ENCODE measurements at places on chromosomes 11 and 22.

GRCh38 chr22:20133930-20134549 is 2.4 kb downstream of the ZDHHC8 start:
- no peak for DNase-seq

DNA sequence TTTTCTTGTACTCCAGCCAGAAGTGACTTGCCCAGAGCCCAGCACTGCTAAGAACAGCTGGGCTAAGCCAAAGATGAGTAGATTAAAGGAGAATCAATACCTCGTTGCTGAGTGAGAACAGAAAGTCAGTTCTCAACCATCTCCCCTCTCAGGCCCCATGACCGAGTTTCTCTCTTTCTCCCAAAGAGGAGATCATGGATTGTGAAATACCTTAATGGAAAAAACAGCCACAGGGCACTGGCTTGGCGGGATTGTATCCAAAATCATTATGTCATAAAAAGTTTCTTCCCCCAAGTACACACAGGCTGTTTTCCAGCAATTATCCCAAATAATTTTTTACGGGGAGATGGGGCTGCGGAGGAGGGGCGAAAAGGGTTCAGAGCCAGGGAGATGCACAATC is 111.8 kb upstream of the TMEM45B start:
- DNase-seq, result no peak

GRCh38 chr11:48041877-48042695 is 61.7 kb downstream of the PTPRJ start:
- no peak for DNase-seq

DNA sequence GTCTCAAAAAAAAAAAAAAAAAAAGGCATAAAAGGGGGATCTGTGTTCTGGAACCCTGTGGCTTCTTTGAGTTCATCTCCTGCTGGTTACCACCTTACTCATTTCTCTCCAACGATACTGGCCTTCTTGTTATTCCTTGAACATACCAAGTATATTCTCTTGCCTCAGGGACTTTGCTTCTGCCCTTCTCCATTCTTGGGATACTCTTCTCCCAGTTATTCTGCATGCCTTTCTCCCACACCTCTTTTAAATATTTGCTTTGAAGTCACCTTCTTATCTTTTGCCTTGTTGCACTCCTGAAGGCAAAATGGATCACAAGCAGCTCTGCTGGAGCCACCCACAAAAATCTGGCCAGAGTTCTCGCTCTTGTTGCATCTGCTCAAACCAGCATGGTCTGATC is 76.0 kb upstream of the RRM1 start:
- DNase-seq, result no peak

DNA sequence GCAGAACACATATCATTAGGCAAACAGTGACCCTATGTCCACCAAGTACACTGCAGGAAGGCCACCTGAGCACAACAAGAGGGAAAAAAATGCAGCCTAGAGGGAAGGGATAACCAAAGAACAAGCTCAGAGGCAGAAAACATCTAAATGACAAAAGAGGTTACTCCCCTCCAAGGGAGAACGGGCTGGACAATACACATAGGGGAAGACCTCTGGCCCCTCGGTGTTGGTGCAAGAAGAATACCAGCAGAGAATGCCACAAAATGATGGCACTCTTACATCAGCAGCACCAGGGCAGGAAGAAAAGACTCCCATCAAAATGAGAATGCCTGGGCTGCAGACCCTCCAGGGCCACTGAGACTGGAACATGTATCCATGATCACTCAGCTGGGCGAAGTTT is 66.6 kb upstream of the OPCML start:
- no peak for DNase-seq

DNA sequence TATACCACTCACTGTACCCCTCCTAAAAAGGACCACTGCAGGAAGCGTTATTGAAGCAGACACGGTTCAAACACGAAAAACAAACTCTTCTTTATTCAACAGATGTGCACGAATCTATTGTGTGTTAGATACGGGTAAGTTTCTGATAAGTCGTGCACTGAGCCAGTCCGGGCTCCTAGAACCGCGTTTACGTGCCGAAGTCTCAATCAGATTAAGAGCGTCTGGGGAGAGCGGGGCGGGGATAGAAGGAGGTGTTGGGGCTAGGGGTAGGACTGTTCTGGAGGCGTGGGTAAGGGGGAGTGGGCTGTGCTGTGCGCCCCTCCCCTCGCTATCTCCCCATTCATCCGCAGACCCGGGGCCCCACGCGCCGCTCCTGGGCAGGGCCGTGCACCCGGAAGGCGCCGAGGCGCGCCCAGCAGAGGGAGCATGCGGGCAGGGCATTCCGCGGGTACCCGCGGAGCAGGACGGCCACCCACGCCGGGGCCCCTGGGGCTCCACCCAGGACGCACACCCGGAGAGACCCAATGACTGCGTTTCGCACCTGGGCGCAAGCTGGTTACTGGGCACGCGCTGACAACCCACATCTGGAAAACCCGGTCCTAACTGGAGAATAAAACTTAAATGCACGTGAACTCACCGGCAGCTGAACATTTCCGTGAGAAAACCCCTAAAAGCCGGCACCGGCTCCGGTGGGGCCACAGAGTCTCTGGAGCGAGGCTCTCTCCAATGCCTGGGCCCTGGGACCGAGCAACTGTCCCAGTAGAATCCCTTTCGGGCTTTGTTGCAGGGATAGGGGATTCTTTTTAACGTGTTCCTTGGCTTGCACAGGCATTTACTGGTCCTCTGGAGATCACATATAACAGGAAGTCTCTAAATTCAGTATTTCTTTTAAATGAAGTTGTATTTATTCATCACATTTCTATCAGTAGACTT is 40.6 kb downstream of the WEE1 start:
- DNase-seq, result peak; percentile 83

GRCh38 chr22:49586244-49586748 is 241.4 kb downstream of the BRD1 start:
- no peak for DNase-seq

DNA sequence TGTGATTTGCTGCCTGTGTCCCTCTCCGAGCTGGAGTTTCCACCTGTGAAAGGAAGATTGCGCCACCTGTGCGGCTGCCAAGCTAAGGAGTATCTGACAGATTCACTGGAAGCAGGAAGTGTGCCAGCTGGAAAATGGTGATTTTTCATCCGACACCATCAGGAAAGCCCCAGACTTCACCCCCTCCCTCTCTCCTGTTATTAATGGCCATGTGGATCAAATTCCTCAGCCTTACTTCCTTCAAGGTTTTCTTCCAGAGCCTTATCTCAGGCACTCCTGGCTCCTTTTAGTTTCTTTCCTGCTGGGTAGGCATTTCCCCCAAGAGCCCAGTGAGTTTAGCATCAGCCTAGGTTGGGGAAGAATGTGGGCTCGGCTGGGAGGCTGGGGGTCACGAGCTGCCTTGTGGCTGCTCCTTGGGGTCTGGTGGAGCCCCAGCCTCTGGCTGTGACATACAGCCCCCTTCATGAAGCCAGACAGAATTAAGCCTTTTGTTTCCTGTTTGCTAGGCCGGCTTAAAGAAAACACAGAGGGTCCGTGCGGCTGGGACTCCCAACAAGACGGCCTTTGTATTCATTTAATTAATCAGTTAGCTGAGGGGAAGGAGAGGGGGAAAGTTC is 37.1 kb downstream of the PKNOX2 start:
- no peak for DNase-seq

DNA sequence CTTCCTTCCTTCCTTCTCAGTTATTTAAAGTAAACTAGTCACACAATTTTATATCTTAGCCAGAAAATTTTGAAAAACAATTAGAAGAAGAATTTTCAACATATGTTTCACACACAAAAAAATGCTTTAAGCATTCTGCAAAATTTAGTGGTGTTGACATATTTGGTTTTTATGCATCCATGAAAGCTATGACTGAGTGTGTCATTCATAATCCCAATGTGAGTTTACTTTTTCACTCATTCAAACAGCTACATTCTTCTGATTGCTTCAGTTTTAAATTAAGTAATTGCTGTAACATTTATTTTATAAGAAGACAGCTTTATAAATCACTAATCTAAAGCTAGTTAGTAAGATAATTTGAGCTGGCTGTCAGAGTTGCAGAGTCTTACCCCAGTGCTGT is 453.5 kb downstream of the LRRC4C start:
- DNase-seq, result no peak

DNA sequence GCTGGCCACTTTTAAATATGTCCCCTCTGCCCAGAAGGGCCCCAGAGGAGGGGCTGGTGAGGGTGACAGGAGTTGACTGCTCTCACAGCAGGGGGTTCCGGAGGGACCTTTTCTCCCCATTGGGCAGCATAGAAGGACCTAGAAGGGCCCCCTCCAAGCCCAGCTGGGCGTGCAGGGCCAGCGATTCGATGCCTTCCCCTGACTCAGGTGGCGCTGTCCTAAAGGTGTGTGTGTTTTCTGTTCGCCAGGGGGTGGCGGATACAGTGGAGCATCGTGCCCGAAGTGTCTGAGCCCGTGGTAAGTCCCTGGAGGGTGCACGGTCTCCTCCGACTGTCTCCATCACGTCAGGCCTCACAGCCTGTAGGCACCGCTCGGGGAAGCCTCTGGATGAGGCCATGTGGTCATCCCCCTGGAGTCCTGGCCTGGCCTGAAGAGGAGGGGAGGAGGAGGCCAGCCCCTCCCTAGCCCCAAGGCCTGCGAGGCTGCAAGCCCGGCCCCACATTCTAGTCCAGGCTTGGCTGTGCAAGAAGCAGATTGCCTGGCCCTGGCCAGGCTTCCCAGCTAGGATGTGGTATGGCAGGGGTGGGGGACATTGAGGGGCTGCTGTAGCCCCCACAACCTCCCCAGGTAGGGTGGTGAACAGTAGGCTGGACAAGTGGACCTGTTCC is 46.5 kb downstream of the GRAMD4 start:
- DNase-seq, result no peak

DNA sequence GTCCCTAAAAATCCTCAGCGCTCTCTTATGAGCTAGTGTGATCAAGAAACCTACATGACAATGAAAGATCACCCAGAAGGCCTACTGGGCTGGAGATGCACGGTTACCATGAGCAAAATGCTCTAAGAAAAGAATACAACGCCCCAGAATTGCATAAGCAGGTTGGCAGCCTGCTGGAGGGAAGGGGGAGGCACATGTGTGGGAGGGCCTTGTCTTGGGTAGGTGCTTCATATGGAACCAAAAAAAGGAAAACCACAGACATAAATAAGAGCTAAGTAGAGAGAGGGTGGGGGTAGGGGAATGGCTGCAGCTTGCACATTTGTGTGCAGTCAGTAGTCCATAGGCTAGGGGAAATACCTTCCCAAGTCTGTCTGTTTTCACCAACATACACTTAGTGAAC is 2.8 kb downstream of the SIAE start:
- peak; percentile 70 for DNase-seq

DNA sequence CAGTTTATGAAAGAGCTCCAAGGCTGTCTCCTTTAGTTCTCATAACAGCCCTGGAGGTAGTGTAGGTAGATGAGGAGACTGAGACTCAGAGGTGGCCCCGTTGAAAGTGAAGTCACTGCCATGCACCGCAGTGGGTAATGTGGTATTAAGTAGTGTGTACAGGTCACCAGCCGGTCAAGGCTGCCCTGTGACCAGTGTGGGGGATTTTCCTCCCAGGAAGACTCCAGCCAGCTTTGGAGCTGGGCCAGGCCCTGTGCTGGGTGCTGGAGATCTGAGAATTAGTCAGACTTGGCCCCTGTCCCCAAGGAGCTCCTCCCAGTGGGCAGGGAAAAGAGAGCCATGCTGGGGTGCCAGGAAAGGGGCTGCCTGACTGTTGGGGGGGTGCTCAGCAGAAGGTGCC is 5.3 kb downstream of the OMP start:
- DNase-seq, result no peak

DNA sequence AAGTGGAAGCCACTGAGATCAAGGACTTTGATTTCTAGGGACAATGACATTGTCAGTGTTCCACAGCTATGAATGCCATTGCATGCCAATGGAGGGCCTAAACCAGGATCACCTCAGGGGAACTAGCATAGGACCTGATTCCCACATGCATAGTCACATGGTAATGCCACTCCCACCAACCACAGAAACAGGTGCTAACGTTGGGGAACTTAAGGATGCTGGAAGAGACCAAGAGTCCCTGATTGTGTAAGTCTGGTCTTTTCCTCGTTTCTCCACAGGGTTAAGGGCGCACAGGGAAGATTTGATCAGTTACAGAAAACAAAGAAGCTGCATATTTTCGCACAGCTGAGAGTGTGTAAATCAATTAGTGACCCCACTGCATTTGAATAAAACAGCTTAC is 59.4 kb upstream of the CD44 start:
- DNase-seq, result no peak

GRCh38 chr11:117620086-117620485 is 176.9 kb downstream of the DSCAML1 start:
- DNase-seq, result peak; percentile 58

- no peak for DNase-seq
These were observed 28.9 kb downstream of the CARD18 start for GRCh38 chr11:105110688-105111030.

DNA sequence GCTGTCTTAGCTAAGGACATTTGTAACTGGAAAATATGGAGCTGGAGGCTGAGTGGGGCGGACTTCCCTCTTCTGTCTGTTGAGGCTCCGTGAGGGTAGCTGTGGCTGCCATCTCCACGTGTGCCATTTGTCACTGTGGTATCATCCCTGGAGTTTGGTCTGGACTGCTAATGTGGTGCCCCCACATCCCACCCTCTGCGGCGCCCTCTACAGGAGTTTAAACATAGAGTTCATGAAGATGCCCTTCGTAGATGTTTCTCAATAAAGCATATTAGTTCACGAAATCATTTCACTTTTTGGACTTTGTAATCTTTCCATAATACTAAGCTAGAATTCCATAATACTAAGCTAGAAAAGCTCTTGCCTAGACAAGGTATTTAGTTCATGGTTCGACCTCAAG is 52.4 kb downstream of the TECTA start:
- no peak for DNase-seq

DNA sequence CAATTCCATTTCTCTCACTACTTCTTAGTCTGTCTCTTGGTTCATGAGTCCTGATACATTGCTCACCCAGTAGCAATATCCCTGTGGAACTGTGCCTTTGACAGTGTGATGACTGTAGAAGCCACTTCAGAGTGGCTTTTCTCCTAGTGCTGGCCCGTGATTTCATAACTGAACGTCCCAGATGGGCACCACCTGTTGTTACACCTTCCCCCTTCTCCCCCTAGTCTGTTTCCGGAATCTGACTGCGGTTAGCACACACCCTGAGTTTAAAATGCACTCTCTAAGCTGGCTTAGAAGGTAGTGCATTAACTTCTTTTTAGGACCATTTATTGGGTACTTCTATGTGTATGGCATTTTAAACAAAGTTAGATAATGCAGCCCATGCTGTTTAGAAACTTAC is 83.0 kb downstream of the ALX4 start:
- DNase-seq, result no peak

Data from suppressor macrophage (primary cell).